ENCODE measurements at places on chromosomes 7 and 10.

- DNase-seq = no peak
Measured at GRCh38 chr10:43257347-43258210, 9.3 kb downstream of the RASGEF1A start.

DNA sequence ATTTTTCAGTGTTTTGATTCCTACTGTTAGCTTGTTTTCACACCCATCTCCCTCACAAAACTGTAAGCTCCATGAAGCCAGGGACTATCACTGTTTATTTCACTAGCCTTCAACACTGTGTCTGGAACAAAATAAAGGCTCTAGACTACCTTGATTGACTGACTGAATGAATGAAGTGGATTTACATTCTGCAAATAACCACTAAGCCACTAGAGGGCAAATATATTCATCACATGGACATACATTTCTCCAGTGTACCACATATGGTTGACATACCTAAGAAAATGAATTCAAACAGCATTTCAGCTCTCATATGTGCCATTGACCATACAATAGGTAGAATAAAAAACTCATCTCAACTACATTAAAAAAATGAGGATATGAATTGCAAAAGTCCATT lies 185.9 kb downstream of the RAB11FIP2 start:
- DNase-seq = no peak

- no peak for DNase-seq
Measured at GRCh38 chr7:27000496-27000895, 95.3 kb downstream of the HOXA1 start.

- DNase-seq = no peak
Measured at GRCh38 chr10:69208761-69209160, 11.4 kb upstream of the HKDC1 start.

GRCh38 chr10:62230344-62231121 lies 38.1 kb downstream of the RTKN2 start:
- DNase-seq = no peak

DNA sequence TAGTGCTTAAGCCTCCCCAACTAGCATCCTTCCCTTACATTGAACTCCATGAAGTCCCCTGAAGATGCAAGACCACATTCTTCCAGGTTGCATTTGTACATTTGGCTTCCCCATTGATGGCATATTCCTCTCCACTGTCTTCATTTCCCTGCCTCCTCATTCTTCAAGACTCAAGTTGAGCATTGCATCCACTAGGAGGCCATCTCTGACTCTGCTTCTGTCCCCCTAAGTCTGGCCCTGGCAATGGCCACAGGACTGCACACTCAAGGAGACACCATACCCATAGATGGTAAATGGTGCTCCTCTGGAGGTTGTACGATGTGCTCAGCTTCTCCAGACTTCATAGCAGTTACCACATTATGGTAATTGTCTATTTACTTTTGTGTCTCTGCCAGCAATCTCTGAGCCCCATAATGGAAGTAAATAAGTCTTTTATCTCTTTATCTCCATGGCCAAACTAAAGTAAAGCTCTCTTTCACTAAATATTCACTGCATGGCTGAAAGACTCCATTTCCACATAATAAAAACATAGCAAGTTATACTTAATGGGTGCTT lies 112.6 kb downstream of the PTPRZ1 start:
- no peak for DNase-seq

DNA sequence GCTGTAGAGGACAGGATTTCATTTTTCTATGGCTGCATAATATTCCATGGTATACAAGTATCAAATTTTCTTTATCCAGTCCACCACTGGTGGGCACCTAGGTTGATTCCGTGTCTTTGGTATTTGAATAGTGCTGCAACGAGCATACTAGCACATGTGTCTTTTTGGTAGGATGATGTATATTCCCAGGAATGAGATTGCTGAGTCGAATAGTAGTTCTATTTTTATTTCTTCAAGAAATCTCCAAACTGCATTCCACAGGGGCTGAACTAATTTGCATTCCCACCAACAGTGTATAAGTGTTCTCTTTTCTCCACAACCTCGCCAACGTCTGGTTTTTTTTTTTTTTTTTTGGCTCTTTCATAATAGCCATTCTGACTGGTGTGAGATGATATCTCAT lies 550.0 kb downstream of the REEP3 start:
- DNase-seq = no peak

DNA sequence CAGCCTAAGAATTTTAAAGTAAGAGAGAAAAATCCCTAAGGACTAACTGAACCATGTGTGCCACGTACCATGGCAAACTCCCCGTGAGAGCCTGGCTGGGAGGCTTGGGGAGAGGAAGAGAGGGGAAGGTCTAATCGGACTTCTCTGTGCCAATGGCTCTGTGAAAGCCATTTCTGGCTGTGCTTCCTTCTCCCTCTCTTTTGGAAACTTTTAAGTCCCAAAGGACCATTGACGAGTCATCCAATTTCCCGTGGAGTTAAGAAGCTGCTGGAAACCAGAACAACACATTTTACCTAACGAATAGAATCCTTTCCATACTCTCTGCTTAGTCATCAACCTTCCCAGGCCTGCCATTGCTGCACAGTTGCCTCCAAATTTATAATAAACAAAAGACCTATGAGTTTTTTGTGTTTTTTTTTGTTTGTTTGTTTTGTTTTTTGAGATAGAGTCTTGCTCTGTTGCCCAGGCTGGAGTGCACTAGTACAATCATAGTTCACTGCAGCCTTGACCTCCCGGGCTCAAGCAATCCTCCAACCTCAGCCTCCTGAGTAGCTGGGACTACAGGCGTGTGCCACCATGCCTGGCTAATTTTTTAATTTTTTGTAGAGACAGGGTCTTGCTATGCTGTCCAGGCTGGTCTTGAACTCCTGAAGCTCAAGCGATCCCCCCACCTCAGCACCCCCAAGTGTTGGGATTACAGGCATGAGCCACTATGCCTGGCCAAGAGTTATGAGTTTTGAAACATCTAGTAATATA lies 13.2 kb downstream of the LAMB1 start:
- DNase-seq = no peak

DNA sequence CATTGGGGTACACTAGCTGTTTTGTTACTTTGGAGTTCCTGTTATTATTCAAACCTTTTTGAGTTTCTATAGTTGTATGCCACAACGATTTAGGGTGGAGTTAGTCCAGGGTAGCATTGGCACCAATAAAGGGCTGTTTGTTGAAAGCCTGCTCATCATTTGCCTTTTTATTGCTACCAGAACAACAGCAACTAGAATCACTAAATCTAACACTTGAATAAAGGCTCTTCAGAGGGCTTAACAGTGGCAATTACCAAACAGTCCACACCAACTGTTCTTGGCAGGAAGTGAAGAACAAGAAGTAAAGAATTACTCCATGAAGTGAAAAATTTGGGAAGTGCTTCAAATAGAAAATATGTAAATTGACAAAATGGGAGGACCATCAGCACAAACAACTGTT lies 621.4 kb downstream of the PHTF2 start:
- DNase-seq = no peak

DNA sequence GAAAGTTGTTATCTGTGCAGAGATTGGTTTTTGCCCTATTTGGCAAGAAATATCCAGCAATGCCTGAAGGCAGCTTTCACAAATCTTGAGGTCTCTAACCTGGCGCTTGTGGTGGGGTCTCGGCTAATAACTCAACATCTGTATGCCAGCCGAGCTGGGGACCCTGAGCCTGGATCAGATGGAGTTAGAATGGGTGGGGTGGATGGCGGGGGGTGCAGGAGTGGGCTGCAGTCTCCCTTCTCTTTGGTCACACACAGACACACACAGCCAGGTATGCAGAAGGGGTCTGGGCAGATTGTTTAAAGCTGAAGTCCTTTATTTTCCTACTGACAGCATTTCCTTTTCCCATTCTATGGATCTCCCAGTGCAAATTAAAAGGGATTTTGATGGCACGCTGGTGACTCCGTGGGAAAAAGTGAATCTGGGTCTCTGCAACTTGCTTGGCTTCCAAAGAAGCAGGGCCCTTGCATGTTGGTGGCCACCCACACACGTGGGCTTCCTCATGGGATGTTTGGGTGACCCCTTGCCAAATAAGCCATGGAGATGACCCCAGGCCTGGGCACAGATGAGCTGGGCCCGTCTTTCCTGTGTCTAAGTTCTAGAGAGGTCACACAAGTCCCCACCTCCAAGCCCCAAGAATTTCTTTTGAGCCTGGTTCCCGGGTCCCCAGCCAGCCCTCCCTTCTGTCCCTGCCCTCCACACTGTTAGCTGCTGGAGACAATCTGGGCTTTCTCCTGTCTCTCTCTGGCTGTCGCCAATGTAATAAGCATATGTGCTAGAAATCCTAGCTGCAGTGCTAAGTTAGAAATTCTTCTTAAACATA lies 39.9 kb upstream of the EMX2 start:
- DNase-seq = no peak

GRCh38 chr7:22363756-22364422 lies 6.9 kb upstream of the RAPGEF5 start:
- DNase-seq = no peak

- DNase-seq = no peak
Measured at GRCh38 chr7:1641173-1641572, 28.9 kb upstream of the ELFN1 start.

- no peak for DNase-seq
Measured at GRCh38 chr7:22546769-22547168, 46.8 kb upstream of the STEAP1B start.

DNA sequence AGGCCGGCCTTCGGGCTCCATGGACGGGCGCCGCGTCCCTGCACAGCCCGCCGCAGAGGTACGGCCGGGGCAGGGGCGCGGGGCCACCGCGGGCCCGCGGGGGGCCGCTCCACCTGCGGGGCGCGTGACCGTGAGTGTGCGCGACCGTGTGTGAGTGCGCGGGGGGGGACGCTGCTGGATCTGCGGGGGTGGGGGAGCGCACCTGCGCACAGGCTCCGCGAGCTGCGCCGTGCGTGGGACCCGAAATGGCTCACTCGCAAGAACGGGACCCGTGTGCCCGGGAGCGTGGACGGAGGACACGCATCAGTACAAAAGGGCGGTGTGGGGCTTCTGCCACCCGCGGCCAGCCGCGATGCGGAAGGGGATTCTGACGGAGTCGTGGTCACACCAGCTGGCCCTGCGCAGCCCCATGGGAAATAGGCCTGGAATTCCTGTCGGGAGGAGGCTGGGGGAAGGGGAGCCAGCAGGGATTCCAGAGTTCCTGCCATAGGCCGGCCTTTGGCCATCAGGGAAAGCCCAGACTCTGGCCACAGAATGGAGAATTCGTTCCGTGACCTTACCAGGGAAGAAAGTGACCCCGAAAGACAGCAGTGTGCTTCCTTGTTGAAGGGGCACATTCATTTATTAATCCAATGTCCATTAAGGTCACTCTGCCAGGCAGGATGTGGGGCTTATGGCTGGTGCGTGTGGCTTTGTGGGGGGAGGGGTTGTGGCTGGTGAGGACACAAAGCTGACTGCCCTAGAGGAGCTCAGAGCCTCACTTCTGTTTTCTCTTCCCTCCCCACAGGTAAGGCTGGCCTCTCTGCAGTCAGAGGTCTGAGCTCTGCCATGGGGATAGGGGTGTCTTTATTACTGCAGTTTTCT lies 494 bp downstream of the REPIN1 start:
- no peak for DNase-seq

DNA sequence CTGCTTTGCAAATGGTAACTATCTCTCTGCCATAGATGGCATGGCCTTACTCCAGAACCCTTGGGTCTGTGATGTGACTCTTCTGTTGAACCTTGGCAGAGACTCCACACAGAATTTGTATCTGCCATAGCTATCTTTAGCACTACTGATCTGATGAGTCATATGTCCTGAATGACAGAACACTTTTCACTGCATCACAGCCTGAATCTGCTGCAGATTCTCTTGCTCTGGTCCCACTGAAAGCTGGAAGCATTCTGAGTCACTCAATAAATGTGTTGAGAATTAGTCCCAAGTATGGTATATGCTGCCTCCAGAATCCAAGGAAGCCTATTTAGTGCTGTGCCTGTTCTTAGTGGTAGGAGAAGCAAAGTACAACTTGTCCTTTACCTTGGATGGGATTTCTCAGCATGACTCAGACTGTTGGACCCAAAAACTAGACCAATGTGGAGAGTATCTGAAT lies 39.5 kb upstream of the ANKRD1 start:
- DNase-seq = no peak

- DNase-seq = no peak
Measured at GRCh38 chr10:61452151-61452651, 980 bp downstream of the TMEM26 start.

DNA sequence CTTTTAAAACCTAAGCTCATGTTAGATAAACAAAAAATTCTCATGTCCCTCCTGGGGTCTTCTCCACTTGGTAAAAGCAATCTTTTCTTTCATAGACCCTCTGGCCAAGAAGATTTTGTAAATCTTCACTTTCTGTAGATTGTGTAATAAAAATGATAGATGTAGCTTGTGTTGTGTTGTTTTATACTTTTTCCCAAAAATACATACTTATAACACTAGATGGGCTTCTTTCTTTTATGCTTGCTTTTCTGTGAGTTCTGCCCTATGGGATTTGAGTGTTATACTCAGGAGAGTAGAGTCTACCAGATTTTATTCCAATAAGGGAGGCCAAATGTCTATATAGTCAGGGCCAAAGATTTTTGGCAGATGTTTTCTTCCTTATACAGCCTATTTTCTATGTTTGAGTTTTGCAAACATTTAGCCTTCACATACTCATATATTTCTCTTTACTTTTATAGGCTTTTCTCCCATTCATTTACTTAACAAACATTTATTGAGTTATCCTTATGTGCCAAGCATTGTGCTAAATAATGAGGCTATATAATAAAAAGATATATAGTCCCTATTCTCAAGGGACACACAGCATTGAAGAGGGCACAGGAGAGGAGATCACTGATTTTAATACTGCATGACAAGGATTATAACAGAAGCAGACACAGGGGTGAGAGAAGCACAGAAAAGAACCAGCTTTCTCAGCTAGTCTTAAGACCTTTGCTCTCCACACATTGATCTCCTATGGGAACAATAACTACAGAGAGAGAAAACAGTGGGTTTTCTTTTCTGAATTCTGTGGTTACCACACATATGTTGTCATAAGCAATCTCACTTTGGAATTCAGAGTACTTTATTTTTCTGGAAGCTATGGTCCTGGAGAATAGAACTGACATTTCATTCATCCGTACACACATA lies 58.0 kb upstream of the PNLIP start:
- DNase-seq = no peak

- DNase-seq = no peak
Measured at GRCh38 chr10:100576282-100576635, 40.5 kb downstream of the HIF1AN start.

- DNase-seq = no peak
Measured at GRCh38 chr10:12730809-12731519, 270.5 kb downstream of the CCDC3 start.

- no peak for DNase-seq
Measured at GRCh38 chr7:85475071-85475470, 288.2 kb upstream of the SEMA3D start.

- no peak for DNase-seq
Measured at GRCh38 chr10:64430690-64431323, 909.6 kb downstream of the REEP3 start.

GRCh38 chr10:124306520-124306919 lies 112.2 kb downstream of the OAT start:
- DNase-seq = no peak

GRCh38 chr7:30412782-30413504 lies 65.6 kb downstream of the NOD1 start:
- no peak for DNase-seq

DNA sequence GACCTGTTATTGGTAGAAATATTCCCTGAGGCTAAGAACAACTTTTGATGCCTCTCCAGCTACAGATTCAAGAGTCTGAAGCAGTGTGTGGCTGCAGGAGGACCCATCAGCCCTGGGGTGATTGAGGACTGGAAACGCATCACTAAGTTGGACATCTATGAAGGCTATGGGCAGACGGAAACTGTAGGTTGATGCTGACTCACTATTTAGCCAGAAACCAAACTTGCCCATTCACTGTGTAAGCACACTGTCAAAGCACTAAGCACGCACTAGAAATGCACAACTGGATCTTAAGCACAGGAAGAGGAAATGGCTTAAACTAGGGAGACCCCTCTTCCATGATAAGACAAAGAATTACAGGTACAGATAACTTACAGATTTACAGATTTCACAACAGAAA lies 20.8 kb downstream of the ACSM6 start:
- no peak for DNase-seq
